Stimulated activated CD4-positive, alpha-beta T cell treated with anti-CD3 and anti-CD28 coated beads, Interleukin-1b, Interleukin-23, amount 100 ng/mL, for 24 hours (primary cell): ENCODE measurements at places on chromosomes 7 and 10.

DNA sequence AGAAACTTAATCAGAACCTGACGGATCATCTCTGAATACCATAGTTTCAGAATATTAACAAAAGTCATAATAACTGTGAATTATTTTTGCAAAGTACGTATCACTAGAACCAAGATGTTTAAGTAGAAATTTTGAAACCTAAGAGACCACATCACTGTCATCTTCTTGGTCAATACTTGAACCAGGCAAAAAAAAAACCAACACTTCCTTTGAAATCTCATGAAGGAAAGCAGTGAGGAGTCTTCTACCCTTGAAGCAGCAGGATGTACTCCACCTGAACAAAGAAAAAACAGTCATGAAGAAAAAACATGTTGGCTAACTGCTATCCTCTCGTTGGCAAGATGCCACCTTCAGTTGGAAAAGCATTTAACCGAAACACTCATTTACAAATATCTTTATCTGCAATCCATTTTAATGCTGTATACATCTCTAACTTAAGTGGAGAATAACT, 82.4 kb downstream of the SRPK2 start:
- no peak for DNase-seq

- no peak for DNase-seq
Measured at GRCh38 chr7:112205343-112206237, 609 bp downstream of the DOCK4 start.

DNA sequence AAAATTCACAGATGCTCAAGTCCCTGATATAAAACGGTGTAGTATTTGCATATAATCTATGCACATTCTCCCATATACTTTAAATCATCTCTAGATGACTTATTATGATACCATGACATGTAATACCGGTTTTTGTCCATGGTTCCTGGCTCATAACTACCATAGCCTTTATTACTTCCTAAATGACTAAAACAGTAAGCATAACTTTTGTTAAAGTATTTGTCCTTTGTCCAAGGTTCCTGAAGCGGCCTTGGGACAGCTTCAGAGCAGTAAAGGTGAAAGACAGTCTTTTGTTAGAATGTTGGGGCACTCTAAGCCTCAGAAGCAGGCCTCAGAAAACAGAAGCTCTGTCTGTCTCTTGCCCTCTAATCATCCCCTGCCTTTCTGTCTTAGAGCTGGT, 4.0 kb downstream of the CRCP start:
- no peak for DNase-seq

DNA sequence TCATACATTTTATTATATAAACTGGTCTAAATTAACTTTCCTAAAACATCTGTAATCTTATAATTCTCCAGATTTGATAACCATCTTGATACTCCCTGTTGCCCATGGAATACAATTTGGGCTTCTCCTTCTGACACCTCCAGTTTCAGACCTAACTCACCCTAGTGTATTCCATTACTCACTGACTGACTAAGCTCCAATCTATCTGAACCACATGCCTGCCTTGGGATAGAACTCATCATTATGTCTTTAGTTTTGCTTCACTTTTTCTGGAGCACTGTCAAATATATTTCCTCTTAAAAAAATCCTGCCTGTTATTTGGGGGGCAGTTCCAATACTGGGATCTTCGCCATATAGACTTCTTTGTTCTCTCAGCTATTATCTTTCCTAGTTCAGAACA, 4.9 kb upstream of the FOXP2 start:
- DNase-seq, result no peak

- DNase-seq, result no peak
Measured at GRCh38 chr10:101367569-101368453, 13.8 kb downstream of the BTRC start.

DNA sequence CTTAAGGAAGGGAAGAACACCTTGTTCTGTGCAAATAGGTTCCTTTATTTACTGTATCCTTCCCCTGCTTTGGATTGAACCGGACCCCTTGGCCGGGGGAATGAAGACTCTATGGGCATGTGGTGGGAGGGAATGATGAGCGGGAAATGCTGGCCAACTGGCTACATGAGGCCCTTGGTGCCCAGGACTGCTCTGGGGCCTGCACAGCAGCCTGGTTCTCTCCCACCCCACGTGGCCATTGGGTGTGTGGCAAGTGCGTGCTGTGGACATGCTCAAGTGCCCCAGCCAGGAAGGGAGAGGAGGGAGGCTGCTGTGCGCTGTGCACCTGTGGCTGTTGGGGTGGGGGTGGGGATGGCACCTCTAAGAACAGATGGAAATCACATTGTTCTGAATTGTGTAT, 917.0 kb upstream of the GHITM start:
- DNase-seq, result no peak

GRCh38 chr7:85770332-85770731, 583.5 kb upstream of the SEMA3D start:
- no peak for DNase-seq

DNA sequence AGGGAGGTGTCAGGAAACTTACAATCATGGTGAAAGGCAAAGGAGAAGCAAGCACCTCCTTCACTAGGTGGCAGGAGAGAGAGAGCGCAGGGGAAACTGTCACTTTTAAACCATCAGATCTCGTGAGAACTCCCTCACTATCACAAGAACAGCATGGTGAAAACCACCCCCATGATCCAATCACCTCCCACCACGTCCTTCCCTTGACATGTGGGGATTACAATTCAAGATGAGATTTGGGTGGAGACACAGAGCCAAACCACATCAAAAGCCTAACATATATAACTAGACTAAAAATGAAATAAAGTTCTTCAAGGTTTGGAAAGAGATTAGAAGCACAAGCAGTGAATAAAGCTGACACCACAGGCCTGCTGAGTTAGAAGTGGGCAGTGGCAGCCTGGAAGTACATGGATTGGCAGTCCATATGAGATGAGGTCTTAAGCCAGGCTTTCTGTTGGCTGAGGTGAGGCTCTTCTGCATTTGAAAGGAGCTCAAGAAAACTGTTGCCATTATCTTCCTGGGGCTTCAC, 96.4 kb upstream of the MDFIC start:
- DNase-seq, result peak; percentile 65

GRCh38 chr7:67723591-67723990, 727.0 kb downstream of the TYW1 start:
- no peak for DNase-seq

DNA sequence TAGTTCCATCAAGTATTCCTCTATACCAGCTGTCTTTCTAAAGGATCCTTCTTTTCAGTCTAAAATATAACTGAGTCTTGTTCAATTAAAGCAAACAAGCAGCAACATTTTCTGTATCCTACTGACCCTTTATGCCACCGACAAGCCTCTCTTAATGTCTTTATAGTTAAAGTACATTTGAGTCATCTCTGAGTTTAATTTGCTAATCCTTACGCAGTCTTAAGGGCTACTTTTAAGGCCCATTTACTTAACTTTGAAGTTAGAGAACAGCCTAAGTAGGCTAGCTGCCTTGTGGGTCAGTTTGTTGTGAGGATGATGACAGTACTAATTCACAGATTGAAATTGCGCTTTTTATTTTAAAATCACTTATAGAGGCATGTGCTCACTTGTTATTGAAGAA, 265.5 kb upstream of the FERD3L start:
- no peak for DNase-seq

DNA sequence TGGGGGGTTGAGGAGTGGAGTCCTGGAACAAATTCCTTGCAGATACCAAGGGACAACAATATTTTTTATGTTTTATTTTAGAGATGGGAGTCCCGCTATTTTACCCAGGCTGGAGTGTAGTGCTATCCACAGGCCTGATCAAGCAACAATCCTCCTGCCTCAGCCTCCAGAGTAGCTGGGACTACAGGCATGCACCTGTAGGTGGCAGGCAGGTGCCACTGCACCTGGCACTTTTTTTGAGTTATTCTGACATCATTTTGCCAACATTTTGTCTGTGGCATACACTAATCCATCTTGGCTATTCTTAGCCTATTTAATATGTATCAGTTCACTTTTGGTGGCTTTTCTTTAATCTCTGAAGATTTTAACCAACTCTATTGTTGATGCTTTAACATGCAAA, 317.8 kb upstream of the MTPN start:
- DNase-seq, result no peak

DNA sequence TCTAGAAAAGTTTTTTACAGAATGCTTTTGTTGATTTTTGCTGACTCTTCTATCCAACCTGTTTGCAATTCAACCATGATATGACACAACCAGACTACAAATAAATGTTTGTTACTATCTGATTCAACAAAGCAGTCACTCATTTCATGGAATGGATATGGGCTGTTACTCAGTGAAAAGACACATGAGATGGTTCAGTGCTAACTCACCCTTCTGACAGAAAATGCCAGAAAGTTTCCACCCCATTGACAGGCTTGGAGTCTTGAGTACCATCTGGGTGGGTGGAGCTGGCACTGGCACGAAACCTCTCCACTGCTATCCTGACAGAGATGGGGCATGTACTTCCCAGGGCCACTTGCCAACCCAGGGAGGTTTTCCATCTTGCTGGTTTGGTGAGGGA, 39.5 kb downstream of the RBM28 start:
- no peak for DNase-seq

GRCh38 chr10:61283066-61283465, 170.1 kb downstream of the TMEM26 start:
- DNase-seq, result no peak

DNA sequence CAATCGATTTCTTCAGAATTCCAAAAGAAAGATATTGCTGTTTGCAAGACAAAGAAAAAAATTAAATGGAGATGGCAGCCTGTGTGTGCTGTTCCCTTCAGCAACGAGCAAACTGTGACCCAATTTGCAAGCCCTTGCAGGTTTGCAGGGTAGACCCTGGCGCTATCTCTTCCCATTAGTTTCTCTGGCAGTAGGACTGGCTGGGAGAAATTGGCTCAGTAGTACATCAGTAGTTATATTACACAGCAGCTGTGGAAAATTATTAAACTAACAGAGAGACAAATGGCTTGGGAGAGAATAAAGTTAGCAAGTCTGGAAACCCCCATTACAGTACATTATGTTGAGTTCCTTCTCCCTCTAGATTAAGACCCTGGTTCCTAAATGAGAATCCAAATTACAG, 116.4 kb upstream of the ITGB1 start:
- DNase-seq, result no peak

- no peak for DNase-seq
Measured at GRCh38 chr10:61065051-61065450, 121.1 kb upstream of the RHOBTB1 start.

DNA sequence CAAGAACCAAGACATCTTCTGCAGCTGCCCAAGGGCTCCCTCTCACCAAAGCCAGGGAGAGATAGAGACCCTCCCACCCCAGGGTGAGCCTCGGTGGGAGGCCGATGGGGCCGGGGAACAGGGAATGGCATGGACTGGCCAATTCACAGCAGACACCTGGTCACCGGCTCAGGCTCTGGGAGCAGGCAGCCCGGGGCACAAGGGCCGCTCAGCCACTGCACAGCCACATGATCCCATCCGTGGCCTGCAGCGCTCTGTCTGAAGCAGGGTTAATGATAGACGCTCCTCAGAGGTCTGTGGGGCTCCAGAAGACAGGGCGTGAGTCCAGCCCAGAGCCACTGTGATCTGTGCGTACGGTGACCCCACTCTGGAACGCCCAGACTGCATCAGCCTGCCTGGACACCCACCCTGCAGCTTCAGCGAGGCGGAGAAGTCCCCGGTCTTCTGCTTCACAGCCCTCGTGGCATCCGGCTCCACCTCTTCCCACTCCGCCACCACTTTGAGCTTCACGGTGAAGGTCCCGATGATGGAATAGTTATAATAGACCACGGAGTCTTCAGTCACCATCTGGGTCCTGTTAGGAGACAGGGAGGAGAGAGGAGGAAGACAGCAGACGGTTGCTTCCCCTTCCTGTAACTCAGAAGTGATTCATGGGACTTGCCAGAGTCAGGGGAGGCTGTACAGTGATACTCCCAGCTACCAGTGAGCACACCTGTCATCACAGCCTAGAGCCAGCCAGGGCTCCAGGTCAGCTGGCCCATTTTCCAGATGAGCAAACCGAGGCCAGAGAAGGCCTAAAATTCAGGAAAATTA, 14.0 kb downstream of the TMEM130 start:
- no peak for DNase-seq

- no peak for DNase-seq
Measured at GRCh38 chr10:97426776-97427570, 982 bp downstream of the PGAM1 start.

GRCh38 chr10:31069411-31069810, 37.7 kb upstream of the ZNF438 start:
- no peak for DNase-seq

- DNase-seq, result no peak
Measured at GRCh38 chr7:54333952-54334351, 208.2 kb upstream of the VSTM2A start.

DNA sequence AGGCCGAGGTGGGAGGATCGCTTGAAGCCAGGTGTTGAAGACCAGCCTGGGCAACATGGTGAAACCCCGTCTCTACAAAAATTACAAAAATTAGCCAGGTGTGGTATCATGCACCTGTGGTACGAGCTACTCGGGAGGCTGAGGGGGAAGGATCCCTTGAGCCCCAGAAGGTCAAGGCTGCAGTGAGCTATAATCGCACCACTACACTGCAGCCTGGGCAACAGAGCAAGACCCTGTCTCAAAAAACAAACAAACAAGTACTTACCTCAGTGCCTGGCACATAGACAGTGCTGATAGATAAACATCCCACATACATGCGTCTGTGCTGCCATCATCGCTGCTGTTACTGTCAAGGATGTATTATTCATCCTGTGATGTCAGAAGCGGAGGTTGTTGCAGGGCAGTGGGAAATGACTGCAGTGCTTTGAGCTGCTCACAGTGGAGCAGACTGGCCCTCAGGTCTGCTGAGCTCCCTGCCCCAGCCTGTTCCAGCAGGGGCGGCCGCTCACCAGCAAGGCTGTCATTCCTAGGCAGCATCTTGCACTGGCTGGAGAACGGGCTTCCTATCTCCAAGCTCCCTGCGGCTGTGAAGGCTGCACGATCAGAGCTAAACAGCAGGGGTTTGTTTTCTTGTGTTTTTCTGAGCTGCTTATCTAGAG, 18.6 kb downstream of the FOXK1 start:
- no peak for DNase-seq

GRCh38 chr10:15759265-15759664, 39.5 kb upstream of the ITGA8 start:
- no peak for DNase-seq

DNA sequence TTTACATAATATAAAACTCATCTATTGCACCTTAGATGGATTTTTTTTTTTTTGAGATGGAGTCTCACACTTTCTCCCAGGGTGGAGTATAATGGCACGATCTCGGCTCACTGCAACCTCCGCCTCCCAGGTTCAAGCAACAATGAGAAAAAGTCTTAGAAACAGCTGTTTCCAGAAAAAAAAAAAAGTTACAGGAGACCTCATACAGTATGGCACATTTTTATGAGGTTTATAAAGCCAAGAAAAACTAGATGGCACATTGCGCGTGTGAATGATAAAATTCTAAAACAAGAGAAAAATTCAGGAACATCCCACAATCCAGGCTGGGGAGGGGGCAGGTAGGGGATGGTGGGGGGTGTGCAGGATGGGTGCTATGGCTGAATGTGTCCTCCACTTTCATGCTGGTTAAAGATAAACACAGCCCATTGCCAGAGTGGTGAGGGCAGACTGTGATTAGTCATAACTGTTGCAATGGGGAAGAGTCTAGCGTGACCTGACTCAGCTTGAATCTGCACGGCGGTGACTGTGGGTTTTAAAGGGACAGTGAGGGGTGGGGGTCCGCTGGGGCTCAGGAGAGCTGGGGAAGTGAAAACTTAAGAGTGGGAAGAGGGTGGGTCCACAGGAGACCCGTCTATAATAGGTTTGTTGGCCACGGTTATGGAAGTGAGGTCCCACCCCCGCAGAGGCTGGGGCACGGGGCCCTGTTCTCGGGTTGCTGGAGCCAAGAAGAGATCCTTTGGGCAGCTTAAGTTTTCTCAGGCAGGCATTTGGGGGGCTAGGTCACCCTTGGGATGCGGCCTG, 11.9 kb upstream of the LRRC27 start:
- DNase-seq, result no peak

- no peak for DNase-seq
Measured at GRCh38 chr10:35228058-35228457, 101.4 kb downstream of the CREM start.
